Stimulated activated CD4-positive, alpha-beta T cell treated with anti-CD3 and anti-CD28 coated beads, Interleukin-12 subunit alpha, Interleukin-12 subunit beta, amount 100 ng/mL, for 24 hours (primary cell): ENCODE measurements at places on chromosomes 7 and 10.

GRCh38 chr10:33631991-33632390, 297.5 kb upstream of the NRP1 start:
- no peak for DNase-seq

- no peak for DNase-seq
Observed at GRCh38 chr7:416761-417624, 102.7 kb downstream of the PDGFA start.

GRCh38 chr10:72186258-72186981, 29.4 kb upstream of the ANAPC16 start:
- DNase-seq, result no peak

DNA sequence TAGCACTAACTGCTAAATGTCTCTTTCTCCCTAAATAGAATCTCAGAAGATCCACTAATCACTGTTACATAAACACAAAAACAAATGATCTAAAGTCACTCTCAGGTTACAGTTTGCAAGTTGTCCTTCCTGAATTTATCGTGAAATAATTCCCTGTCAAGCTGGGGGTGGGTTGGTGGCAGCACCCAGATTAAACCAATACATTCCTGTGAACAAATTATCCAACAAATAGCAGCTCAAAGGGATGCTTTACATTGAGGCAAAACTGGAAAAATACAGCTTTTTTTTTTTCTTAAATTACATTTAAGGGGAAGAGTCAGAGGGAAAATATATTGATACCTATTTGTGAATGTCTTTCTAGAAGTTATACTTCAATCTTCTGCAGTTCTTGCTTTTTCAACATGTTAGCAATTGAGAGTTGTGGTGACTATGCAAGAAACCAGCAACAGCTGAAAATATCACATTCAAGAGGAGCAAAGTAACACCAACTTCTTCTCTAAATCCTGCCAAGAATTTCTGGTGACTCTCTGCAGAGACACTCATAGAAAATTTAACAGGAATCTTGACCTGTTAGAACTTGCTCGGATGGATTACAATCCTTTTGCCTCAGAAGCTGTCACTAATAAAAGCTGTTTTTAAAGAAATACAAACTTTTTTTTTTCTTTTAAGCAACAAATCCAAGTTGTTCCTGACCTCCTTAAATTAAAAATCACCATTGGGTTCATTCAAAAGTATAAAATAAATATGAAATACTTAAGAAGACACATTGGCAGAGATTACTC, 18.9 kb downstream of the LMOD2 start:
- no peak for DNase-seq

DNA sequence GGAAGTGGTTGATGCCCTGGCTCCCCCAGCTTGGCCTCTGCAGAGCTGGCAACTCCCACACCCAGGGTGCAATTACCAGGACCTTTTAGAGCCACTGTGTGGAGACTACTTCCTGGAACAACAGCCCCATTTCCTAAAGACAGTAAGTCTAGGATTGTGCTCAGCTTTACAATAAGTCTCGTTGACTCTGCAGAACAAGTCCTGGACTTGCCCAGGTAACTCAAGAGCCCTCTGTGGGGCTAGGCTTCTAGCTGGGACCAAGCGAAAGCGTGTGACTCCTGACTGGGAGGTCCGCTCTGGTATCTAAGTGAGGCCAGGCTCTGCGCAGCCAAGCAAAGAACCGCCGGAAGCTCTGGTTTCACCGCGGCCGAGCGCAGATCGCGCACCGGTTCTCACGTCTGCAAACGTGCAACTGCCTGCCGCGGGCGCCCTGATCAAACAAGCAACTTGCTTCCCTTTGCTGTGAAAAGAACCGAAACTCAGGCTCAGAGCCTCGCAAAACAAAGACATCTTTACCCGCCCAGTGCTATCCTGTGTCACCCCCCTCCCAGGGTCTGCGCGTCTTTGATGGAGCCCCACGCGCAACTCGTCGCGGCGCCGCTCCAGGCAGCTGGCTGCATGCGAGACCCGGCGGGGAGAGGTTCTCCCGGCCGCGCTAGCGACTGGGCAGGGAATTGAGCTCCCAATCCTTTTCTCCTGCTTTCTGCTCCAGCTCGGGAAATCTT, 4.4 kb upstream of the PDLIM1 start:
- DNase-seq, result peak; percentile 19

DNA sequence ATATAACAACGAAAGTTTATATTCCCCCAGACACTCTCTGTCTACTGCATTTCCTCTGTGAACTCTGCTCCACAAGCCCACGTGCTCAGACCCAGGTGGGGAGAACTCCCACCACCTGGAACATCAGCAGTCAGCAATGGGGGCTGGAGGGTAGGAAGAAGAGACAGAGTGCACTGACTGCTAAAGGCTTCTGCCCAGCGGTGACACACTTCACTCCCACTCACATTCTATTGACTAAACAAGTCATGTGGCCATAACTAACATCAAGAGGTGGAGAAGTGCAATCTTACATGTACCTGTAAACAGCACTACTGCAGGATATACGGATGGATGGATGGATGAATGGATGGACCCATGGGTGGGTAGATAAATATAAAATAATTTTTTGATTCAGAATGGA, 122.2 kb downstream of the MPP7 start:
- no peak for DNase-seq

DNA sequence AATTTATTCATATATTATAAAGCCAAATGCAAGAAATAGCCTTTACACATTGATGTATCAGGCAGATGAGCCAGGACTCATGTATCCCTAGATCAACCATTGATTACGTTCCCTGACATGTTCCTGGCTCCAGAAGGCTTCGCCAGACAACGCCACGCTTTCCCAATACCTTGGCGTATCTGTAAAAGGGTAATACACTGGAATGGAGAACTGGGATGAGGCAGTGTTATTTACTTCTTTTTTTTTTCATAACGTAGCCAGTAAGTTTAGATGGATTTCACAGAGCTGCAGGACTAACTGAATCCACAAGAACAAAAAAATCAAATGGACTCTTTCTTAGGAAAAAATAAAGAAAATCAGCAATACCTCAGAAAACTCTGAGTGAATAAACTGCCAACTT, 588.1 kb upstream of the SEMA3D start:
- no peak for DNase-seq

- no peak for DNase-seq
Observed at GRCh38 chr7:90726623-90727022, 130.5 kb downstream of the CDK14 start.

DNA sequence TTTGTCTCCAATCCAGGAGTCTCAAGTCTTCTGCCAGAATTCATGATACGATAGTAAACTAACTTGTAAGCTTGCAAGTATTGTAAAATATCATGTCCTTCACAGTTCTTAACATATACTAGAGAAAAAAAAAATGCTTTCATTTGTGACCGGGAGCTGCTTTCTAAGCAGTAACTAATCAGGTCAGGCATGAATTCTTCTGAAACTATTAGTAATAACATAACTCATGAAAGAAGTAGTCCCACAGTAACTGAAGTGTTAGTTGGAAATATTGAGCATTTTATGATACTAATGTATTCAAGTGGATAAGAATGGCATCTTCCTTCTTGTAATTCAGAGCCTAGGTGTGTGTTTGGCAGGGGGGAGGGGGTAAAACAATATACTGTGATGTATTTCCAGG, 665.6 kb downstream of the DNAJB9 start:
- DNase-seq, result no peak

DNA sequence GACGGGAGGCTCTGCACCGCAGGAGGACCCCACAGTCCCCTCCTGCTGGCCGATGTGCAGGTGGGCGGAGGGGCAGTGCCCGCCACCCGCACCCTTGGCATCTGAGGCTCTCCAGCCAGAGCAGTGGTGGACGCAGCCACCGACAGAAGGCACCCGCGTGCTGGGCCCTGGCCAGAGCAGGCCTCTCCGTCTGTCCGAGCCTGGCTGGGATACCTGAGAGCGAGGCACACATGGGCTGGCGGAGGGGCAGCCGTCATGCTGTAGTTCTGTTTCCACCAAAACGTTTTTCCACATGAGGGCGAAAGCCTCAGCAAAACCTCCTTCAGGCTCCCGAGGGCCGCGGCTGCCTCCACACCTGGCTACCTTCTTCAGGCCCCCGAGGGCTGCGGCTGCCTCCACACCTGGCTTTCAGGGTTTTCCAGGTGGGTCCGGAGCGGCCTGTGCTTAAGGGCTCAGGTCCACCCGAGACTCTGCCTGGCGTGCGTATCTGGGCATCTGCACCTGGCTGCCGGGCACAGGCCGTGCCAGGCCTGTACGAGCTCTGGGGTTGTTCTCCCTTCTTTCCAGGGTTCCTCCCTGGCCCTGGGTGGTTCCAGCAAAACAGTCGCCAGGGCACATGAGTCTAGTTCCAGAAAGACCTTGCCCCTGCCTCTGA, 115.5 kb downstream of the INPP5A start:
- DNase-seq, result no peak

GRCh38 chr10:103493362-103493915, at the start of gene NEURL1:
Gene NEURL1, plus strand, starts transcription at chr10:103493705. Its CDS starts 683 bp downstream, at chr10:103494388.
- DNase-seq, result no peak

DNA sequence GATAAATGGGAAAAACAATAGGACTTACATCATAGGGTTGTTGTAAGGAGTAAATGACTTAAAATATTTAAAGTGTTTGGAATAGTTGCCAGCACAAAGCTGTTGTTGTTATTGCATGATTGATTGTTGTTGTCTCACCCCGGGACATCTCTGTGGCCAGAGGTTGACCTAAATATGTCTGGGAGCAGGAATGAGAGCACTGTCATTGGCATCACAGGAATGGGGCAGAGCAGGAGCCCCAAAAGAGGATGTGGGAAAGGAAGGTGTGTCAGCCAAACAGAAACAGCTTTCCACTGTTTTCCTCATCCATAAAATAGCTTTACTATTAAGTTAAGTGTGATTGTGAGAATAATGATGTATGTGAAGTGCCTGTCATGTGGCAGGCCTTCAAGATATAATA, 121.6 kb downstream of the TMEM168 start:
- no peak for DNase-seq

DNA sequence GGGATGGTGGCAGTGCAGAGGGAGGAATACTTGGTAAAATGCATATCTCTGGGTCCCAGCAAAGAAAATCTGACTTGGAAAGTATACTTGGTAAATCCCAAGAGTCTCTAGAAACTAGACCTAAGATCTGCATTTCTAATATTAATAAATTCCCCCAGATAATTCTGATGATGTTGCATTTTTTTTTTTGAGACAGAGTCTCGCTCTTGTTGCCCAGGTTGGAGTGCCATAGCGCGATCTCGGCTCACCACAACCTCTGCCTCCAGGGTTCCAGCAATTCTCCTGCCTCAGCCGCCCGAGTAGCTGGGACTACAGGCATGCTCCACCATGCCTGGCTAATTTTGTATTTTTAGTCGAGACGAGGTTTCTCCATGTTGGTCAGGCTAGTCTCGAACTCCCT, 97.9 kb upstream of the ANK3 start:
- DNase-seq, result no peak

- no peak for DNase-seq
Observed at GRCh38 chr7:144086730-144087129, 652 bp downstream of the OR2A12 start.

- no peak for DNase-seq
Observed at GRCh38 chr7:25831062-25831691, 320.8 kb upstream of the NFE2L3 start.

GRCh38 chr10:106175760-106176377, 988.6 kb downstream of the SORCS1 start:
- DNase-seq, result no peak

DNA sequence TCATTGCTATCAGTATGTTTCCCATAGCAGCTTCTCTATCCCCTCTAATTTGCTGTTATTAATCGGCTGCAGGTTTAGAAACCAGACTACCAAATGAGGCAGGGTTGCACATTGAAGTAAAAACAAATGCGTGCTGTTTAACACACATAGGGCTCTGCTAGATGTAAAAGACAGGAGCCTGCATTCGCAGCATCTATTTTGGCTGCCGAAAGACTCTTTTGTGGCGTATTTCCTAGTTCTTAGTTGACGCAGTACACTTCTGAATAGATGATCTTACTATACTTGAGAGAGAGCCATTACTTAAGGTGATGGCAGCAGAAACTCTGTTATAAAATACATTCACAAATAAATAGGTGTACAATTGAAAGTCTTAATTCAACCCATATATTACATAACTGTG, 21.4 kb downstream of the SGCE start:
- no peak for DNase-seq

DNA sequence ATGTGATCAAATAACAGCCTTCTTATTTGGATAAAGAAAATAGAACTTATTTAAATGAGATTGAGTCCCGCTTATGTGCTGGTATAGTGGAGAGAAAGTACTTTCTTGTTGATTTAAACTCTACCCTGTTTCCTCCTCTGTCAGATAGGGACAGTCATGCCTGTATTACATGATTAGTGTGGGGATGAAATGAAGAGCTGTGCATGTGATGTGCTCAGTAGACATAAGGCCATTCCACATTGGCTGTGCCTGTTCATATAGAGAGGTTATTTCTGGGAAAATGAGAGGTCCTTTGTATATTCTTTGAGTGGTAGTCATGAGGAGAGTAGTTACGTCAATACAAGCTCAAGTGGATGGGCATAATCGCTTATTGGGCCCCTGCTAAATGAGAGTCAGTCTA, 5.7 kb downstream of the MTURN start:
- DNase-seq, result no peak
